KBM-7 (cell line): ENCODE measurements at places on chromosomes 5 and 9.

DNA sequence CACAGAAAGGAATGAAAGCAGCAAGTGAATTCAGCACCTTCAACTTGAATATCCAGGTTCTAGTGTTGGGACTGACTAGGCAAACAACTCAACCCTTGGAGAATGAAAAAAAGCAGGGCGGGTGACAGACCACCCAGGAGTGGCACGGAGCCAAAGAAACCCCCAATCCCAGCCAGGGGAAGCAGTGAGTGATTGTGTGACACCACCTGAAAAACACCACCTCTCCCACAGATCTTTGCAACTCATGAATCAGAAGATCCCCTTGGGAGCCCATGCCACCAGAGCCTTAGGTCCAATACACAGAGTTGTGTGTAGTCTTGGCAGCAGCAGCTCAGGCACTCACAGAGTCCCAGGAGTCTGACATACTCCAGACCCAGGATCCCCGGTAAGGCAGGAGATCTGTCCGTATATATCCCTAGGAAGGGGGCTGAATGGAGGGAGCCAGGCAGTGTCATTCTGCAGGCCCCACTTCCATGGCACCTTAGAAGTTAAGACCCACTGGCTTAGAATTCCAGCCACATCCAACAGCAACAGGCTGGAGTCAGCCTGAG, 22.1 kb upstream of the ROR2 start:
- no peak for DNase-seq

GRCh38 chr9:108759399-108759798, 96.4 kb downstream of the ACTL7B start:
- DNase-seq: no peak

DNA sequence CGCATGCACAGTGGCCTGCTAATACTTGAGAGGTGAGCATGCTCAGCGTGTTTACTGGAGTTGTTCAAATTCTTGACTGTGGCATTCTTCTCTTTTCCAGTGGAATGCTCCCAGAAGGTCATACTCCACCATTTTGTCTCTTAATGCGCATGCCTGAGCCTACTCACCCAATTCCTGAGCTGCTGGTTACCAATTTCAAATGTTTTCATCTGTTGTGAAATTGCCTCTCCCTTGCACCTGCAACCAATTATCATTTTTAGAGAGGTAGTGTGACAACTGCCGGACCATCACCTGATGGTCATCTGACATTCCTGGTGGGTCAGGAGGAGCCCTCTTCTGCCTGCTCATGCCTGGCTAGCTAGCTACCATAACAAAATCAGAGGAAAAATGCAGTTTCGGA, 82.2 kb upstream of the LIFR start:
- DNase-seq: no peak

DNA sequence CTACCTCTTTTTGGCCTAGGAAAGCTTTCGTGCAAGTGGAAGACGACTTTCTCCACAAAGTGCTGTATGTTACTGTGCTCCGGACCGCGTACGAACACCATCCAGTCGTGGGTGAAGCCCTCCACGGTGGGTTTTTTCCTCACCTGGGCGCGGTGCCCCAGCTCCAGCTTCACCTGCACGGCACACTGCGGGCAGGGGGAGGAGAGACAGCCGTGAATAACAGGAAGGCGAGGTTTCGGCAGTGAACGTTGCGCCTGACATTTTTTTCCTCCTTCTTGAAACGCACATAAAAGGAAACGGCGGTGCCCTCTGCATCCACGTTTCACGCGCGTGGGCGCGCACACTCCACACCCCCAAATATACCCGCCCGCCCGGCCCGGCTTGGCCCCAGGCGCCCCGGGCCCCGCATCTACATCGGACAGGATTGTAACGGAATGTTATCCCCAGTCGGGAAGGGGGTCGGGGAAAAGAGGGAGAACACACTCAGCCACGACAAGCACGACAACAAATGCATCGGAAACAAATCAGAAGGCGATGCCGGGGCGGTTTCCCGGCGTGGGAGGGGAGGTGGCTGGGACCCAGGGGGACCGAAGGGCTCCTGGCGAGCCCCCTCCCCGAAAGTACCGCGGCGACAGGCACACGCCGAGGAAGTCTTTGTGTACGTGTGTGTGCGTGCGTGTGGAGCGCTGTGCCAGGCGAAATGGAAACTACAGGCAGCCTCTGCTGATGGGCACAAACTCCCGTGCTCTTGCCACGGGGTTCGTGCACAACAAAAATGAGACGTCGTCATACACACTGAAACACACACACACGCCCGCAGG, 1.4 kb downstream of the MLLT3 start:
- peak; percentile 54 for DNase-seq

DNA sequence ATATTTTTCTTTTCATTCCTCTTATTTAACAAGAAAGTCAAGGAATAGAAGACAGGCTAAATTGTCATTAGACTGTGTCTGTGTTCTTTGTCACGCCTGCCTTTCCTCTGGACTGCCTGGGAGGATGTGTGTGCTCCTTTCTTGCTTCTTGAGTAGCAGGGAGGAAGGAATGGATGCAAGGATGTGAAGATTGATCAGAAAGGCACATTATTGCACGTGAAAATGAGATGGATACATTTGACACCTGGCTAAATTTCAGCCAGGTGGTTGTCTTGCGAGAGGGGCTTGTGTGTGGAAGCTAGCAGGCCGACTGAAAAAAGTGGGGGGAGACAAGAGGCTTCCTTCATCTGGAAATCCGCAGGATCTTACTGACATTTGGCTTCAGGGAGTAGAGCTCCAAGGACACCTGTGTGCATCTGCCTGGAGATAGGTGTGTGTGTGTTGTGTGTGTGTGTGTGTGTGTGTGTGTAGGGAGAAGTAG, 200.1 kb downstream of the MEF2C start:
- DNase-seq: no peak

DNA sequence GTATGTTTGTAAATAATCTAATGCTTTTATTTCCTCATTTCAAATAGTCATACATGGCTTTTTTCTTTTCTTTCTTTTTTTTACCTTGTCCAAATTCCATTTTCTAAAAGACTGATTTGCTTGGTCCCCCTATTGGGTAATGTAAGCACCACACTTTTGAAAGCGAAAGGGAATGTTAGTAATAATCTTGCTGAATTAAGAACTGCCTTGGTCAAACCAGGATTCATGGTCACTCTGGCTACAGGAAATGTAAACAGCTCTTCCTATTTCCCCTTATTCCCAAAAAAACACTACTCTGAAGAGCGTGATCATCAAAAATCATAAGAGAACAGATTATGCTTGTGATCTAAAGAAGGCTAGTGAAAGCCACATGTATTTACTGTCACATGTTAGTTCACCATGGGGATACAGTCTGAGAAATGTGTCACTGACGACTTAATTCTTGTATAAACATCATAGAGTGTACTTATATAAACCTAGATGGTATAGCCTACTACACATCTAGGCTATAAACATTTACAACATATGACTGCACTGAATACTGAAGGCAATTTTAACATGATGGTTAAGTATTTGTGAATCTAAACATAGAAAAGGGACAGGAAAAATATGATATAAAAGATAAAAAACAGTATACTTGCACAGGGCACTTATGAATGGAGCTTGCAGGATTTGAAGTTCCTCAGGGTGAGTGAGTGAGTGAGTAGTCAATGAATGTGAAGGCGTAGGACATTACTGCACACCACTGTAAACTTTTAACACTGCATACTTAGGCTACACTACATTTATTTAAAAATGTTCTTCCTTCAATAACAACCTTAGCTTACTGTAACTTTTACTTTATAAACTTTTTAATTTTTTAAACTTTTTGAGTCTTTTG, 75.3 kb downstream of the HMGCR start:
- no peak for DNase-seq

- DNase-seq: no peak
Observed at GRCh38 chr5:6592601-6593000, 40.2 kb downstream of the NSUN2 start.
